ENCODE measurements at places on chromosomes 16 and 17.

GRCh38 chr16:83231729-83232128, 576.0 kb upstream of the HSBP1 start:
- DNase-seq, result no peak

- no peak for DNase-seq
These were observed 91.8 kb downstream of the KCNJ2 start for GRCh38 chr17:70261170-70261569.

GRCh38 chr16:74030000-74030706, 266.5 kb upstream of the PSMD7 start:
- DNase-seq, result no peak

GRCh38 chr17:42163113-42163512, 8.3 kb upstream of the RAB5C start:
- peak; percentile 53 for DNase-seq

- DNase-seq, result no peak
These were observed 211.7 kb downstream of the FTO start for GRCh38 chr16:53915452-53916160.

DNA sequence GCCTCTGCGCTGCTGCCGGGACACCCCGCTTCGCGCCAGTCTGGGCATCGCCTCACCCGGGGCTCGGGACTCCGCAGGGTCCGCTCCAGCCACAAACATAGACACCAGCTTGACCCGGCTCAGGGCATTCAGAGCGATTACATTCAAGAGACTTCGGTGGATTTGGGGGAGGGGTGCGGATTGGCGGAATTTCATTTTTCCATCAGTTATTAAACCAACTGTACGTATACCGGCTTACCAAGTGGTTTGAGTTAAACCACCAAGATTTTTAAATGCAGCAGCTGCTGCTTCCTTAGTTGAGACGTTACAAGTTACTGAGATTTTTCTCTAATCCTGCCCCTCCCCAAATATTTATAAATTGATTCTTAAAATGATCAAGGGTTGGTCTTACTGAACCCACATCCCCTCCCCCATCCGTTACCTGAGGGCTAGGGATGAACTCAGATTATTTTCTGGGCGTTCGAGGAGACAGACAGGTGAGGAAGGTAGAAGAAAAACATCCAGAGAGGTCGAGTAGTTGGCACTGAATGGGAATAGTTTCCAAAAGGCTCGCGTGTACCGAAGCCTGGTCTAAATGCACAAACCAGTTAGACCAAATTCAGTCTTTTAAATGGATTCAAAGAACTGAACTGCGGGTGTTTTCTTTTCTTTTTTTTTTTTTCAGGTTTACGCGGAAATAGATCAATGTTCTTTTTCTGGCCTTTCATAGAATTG, 1.5 kb downstream of the CRHR1 start:
- no peak for DNase-seq

- no peak for DNase-seq
These were observed 48.7 kb upstream of the FOXJ1 start for GRCh38 chr17:76189741-76190140.

DNA sequence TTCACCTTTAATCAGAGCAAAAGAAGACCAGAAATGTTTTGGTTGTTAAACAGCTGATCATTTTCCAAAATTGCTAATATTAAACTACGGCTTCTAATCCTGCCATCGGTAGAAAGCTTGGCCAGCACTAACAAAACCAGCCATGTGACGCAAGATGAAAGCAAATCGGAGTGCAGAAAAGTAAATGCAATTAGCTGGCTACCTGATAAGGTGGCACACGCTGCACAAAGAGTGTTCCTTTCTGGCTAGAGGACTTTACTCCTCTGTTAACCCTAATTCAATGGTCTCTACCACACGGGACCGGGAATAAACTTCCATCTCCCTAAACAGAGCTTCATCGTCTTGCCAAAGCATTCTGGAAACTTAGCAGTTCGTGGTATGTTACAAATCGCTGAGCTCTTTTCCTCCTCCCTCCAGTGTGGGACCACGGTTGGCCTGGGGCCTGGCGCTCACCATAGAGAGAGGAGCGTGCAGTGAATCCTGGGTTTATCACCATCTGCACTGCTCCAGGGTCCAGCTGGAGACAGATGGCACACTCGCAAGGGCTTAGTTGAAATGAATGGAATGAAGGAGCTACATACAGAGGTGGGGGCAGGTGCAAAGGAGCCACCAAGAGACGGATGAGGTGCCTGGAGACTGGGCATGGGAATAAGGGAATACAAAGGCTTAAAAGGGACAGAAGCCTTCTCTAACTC, 10.1 kb upstream of the COG1 start:
- no peak for DNase-seq

GRCh38 chr17:62627219-62627903, at the start of gene MRC2:
TSS of gene MRC2 (plus strand) at chr17:62627670. CDS start at chr17:62627803, 133 bp downstream.
- DNase-seq, result peak; percentile 74

GRCh38 chr17:44865931-44866330, 18.2 kb downstream of the HIGD1B start:
- DNase-seq, result no peak

DNA sequence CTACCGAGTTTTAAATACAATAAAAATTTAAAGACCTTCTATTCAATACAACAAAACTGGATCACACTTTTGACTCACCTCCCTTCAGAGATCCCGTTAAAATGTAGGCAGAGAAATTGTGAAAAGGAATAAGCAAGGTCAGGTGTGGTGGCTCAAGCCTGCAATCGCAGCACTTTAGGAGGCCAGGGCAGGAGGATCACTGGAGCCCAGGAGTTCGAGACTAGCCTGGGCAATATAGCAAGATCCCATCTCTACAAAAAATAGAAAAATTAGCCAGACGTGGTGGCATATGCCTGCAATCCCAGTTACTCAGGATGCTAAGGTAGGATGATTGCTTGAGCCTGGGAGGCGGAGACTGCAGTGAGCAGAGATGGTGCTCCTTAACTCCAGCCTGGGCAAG, 16.7 kb downstream of the CHST5 start:
- DNase-seq, result no peak

- DNase-seq, result no peak
These were observed 27.0 kb upstream of the RASD1 start for GRCh38 chr17:17523001-17523730.

- DNase-seq, result no peak
These were observed 43.5 kb downstream of the SNX29 start for GRCh38 chr16:12020009-12020408.

DNA sequence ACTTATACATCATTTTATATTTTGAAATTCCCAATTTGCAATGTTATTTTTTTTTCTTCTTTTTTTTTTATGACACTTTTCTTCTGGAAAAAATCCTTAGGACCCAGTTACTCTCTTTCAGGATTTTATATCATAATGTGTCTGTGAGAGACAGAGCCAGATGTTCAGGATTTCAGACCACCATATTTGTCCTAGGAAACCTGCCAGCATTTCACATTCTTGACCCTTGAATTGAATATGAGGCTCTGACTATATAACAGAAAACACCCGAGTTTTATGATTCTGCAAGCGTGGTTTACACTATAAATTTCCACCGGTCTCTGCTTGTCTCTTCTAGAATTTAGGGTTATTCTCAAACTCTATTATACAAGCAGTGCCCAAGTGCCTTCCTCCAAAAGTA, 621.0 kb downstream of the WWOX start:
- no peak for DNase-seq

GRCh38 chr17:56949595-56949994, 11.3 kb downstream of the COIL start:
- no peak for DNase-seq

DNA sequence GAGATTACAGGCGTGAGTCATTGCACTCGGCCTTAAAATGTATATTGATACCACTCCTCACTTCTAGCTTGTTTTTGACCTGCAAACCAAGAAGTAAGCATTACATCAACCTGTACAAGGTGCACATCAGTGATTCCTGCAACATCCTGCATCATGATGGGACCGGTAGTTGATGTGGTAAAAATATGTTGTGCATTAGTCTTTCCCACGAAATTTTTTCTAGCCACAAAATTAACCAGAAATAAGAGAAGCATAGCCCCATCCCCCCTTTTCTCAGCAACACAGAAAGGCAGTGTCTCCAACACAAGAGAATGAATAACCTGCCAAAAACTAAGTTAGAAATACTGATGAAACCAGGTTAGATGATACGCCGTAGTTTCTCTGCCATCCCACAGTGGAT, 21.1 kb upstream of the NSMCE1 start:
- DNase-seq, result no peak

DNA sequence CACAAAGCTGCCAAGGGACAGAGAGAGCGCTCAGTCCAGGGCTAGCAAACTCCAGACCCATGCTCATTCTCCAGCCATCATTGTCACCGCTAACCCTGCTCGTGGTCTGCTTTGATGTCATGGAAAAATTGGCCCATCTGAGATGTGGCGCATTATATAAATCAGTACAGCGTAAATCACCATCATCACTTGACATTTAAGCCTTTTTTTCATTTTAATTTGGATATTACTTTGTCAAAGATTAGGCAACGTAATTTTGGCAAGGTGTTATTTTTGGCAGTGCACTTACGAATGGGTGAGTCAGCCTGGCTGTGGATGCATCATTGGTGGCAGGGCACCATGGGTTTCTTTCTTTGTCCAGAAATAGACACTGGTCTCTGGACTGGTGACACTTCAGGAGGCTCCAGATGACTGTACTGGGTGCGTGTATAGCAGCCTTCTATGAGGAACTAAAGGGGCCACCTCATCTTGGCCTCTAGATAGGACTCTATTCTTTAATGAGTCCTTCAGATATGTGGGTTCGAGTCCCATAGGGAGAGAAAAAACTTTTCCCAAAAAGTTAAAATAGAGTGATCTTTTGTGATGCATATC, 166.3 kb downstream of the MSI2 start:
- DNase-seq, result peak; percentile 50

GRCh38 chr17:39082482-39082881, 69.0 kb downstream of the PLXDC1 start:
- no peak for DNase-seq

- no peak for DNase-seq
These were observed 72.0 kb downstream of the KANSL1 start for GRCh38 chr17:46121165-46121764.

- no peak for DNase-seq
These were observed 231.4 kb upstream of the RPL38 start for GRCh38 chr17:73972056-73972455.

DNA sequence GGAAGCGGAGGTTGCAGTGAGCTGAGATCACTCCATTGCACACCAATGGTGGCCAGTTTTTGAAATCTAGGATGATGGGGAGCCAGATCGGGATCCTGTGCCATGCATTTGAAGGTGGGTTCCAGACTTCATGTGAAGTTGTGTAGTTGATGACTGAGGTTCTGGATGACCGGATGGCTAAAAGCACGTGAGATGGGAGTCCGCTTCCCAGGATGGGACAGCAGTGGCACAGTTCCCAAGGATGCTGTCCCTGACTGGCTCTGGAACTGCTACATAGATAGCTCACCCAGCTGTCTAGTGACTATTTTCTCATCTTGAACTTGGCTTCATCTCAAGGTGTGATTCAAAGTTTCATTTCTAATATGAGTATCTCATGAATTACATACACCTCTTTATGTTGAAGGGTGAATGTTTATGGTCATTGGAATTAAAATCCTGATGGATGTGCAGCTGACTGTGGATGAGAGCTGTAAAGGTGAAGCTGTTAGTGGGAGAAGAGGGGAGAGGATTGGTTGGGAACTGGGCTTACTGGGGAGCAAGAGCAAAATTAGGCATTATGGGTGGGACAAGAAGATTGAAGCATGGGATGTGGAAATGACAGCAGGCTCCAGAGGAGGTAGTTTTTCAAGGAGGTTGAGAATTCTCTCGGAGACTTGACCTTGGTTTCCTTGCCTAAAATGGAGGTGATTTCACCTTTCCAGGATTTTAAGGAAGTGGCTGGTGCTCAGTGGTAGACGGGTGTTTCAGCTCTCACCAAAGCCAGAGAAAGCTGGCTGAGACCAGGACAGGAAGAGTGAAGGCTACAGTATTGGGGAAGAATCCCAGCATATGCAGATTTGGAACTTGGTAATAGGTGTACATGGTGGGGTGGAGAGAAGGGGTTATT, 8.2 kb downstream of the TUFM start:
- no peak for DNase-seq

DNA sequence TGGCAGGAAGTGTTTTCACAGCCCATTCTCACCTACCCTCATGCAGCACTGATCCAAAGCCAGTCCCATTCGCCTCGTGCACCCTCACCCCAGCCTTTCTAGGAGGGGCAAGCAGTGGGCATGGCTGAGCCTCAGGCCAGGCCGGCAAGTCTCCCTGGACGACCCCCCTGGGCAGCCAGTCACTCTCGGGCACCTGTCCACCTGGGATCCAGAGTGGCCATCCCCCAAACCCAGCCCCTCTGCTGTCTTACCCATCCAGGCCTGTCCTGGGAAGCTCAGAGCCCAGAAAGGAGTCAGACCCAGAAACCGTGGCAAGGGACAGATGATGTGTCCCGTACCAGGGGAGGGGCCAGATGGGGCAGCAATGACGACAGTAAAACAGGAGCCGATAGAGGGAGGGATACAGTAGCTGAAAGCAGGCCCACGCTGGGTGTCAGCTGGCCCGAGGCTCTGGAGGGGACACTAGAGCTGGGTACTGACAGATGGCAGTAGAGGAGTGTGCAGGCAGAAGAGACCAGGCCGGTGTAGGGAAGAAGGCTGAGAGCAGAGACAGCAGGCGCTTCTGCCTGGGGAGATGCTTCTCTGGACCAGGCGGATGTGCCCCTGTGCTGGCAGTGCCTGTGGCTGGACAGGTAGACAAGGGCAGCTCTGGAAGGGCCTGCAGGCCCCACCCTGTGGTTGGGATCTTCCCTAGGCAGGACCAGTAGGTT, 5.8 kb downstream of the CMTM3 start:
- no peak for DNase-seq

- DNase-seq, result peak; percentile 3
These were observed 688 bp downstream of the CA10 start for GRCh38 chr17:52157603-52158449.

- DNase-seq, result peak; percentile 31
These were observed 1.6 kb downstream of the MLLT6 start for GRCh38 chr17:38706505-38707216.

DNA sequence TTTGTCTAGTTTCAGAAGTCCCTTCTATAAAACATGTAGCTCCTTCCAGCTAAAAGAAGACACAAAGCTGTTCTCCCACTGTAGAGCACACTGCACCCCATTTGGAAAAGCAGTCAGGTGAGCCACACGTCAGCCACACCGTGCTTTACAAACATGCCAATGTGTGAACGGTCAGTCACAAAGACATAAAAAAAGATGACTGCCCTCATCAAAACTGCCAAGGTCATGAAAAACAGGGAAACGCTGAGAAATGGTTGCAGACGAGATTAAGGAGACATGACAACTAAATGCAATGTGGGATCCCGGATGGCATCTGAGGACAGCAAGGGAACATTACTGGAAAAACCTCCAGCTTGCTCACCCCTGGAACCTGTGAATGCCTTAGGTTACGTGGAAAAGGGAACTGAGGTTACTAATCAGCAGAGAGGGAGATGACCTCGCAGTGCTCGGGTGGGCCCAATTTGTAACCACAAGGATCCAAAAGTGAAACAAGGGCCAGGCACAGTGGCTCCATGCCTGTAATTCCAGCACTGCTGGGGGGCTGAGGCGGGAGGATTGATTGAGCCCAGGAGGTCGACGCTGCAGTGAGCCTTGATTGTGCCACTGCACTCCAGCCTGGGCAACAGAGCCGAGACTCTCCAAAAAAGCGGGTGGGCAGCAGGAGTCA, 8.1 kb downstream of the ANKRD11 start:
- DNase-seq, result no peak

- no peak for DNase-seq
These were observed 4.1 kb downstream of the SP6 start for GRCh38 chr17:47846716-47847340.

Data from activated CD4-positive, alpha-beta T cell treated with anti-CD3 and anti-CD28 coated beads, Interleukin-2, amount 50 U/mL, for 16 hours (primary cell).